ENCODE measurements at places on chromosomes 5 and 9. TPM values are rescaled to one million over a fixed set of nuclear protein-coding genes. Genes with fewer than 3 reads are reported as not detected.

DNA sequence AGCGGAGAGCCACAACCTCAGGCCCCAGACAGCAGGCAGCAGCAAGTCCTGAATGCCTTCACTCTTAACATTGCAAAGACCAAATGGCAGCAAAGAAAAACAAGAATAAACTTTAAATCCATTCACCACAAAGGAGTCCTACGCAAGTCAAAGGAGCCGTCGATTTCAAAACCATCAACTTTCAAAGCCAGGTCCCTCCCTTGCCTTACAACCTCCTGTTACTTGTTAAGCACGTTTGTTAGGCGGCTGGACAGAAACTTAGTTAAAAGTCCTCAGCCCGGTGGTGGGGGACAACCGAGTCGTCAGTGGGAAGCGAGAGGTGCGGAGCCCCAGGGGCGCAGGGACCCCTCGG, 938 bp downstream of the LPAR1 start:
- DNase-seq: no peak

DNA sequence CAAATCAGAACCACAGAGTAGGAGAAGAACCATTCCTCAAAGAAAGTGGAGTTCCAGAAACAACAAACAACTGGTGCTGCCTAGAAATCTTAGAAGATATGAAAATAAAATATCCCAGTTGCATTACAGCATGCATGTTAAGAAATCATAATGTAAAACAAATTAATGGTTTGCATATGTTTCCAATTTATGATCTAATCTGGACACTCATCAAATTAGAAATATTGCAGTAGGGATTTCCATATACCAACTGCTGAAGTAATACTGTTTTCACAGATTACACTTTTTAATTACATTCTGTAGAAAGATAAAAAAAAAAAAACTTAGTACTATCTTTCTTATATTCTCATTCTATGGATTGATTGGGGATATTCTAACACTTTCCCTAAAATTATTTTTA, 1034.6 kb upstream of the C9orf72 start:
- DNase-seq: no peak

- DNase-seq: no peak
Observed at GRCh38 chr9:100575006-100575405, 2.9 kb upstream of the CAVIN4 start.

GRCh38 chr9:130780865-130781504, 54.1 kb upstream of the ABL1 start:
- DNase-seq: peak; percentile 83

DNA sequence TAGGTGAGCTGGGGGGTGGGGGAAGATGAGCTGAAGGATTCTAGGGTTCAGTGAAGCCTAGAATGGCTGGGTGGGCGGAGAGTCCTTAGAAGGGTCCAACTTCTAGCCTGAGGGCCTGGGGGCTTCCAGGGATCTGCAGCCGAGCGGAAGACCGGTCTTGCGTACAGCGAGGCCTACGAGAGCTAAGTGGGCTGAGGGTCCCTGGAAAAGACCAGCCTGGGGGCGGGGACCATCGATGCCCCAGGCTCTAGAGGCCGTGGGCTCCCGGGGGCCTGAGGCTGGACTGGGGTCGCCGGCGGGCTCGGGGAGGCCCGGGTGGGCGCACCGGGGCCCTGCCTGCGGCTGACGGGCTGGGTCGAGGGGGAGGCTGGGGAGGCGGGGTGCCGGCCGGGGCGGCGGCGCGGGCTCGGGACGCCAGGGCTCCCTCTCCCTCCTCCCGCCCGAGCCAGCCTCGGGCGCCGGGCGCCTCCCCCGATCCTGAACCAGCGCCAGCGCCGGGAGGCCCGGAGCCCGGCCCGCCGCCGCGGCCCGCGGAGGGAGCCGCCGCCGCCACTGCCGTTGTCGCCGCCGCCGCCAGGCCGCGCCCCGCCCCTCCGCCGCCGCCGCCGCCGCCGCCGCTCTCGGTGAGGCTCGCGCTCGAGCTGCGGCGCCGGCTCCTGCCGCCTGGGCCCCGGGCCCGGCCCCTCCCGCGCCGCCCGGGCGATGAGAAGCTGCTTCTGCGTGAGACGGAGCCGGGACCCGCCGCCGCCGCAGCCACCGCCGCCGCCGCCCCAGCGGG, at the start of gene MVB12B:
Gene MVB12B (plus strand): TSS at position 602 of the 778 bp plus-strand sequence. CDS start 101 bp downstream, at position 703.
- peak; percentile 83 for DNase-seq

DNA sequence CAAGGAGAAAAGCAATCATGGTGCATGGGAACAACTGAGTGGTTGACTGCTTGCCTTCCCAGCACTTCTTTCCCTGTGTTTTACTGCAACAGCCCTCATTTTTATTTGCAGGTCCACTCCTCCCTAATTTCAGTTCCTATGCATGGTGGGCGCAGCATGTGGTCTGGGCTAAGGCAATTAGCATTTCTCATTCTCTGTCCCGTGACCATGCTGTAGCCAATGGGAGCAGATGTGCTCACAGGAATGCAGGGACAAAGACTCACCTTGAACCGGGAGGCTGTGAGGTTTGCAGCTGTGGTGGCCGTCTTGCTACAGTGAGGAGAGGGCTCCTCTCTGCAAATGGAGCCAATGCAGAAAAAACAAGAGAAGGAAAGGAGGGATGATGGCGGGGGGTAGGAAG, 315.5 kb downstream of the SLIT3 start:
- DNase-seq: no peak

DNA sequence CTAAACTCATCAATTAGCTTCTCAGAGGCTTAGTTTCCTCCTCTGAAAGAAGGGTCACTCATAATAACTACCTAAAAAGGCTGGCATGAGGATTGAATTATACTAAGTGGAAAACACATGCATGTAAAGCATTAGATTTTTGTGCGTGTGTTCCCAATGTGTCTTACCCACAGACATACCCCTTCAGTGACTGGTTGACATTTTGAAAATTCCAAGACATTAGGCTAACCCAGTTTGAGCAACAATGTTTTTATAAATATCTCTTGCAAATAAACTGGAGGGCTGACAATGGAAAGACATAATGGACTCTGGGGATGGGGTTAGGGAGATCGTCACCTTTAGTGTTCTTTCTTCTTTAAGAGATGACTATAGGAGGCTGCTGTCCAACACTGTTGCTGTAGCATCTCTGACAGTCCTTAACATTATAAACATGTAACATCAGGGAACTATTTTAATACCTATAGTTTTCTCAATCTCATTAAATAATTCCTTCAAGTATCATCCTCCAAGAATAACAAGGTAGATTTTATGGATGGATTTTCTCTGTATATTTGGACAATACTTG, 24.3 kb downstream of the HMHB1 start:
- DNase-seq: no peak

- no peak for DNase-seq
Observed at GRCh38 chr5:134038138-134038537, 33.4 kb upstream of the VDAC1 start.

GRCh38 chr5:42654645-42655044, 102.0 kb upstream of the CCDC152 start:
- no peak for DNase-seq

DNA sequence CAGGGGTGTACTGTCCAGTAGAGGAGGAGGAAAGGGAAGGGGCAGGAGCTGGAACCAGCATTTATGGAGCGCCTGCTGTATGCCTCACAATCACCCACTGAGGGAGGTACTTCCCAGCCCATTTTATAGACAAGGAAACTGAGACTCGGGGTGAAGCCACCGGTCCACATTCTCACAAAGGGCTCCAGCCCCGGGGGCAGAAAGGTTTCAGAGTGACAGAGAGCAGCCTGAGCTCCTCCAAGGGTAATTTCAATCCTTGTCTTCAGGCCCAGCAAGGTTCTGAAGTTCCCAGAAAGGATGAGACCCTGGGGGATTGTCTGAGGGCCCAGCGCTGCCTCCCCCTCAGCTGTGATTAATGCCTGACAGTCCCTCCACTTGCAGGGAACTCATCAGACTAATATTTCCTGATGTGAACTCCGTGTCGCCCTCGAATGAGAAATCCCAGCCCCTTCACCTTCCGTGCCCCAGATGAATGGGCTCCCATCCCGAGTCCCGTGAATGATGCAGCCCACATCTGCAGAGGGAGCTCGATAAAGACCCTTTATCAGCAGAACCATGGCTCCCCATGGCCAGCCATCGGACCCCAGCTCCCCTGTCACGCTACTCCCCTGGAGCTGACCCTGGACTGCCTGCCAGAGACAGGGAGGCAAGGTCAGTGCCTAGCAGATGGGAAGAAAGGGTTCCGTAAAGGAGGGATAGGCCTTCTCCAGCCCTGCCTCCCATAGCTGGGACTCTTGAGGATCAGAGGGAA, 32.1 kb upstream of the MVB12B start:
- no peak for DNase-seq

GRCh38 chr5:103217101-103217500, 41.5 kb upstream of the MACIR start:
- no peak for DNase-seq

- DNase-seq: no peak
Observed at GRCh38 chr9:111195766-111196165, 134.3 kb downstream of the OR2K2 start.

- peak; percentile 18 for DNase-seq
Observed at GRCh38 chr9:87147839-87148238, 200.5 kb upstream of the GAS1 start.

- no peak for DNase-seq
Observed at GRCh38 chr5:97078958-97079743, 63.3 kb downstream of the LIX1 start.

DNA sequence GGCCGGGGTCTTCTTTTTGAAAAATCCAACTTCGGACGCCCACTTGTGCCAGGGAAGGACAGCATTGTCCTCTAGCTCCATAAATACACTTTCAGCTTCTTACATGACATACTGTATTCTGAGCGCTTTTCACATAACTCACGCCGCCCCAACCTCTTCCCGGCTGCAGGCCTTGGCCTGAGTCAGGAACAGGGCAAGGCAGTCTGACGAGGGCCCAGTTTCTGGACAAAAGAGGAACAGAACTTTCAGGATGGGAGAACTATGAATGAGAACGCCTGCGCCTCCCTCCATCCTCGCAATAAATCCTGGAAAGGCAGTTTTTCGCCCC, 650 bp downstream of the DCTN4 start:
- DNase-seq: no peak

- no peak for DNase-seq
Observed at GRCh38 chr9:134234001-134234660, 69.8 kb upstream of the RNU6ATAC start.

DNA sequence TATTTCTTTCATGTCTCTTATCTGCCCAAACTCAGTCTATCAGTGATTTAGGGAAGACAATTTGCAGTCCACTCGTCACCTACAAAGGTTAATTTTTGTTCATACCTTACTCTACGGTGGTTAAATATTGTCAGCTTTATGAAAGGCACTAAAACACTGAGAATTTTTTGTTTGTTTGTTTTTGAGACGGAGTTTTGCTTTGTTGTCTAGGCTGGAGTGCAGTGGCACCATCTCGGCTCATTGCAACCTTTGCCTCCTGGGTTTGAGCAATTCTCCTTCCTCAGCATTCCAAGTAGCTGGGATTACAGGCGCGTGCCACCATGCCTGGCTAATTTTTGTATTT, 26.4 kb upstream of the TXN start:
- no peak for DNase-seq

GRCh38 chr9:99445371-99445891, 223.3 kb downstream of the SEC61B start:
- peak; percentile 85 for DNase-seq

GRCh38 chr5:149227168-149227826, 44.4 kb upstream of the AFAP1L1 start:
- DNase-seq: no peak

GRCh38 chr5:127556609-127557334, 39.3 kb downstream of the PRRC1 start:
- no peak for DNase-seq

GRCh38 chr9:8419596-8420275, 620.2 kb upstream of the DMAC1 start:
- DNase-seq: no peak

- no peak for DNase-seq
Observed at GRCh38 chr5:150142185-150142958, 13.3 kb downstream of the PDGFRB start.

DNA sequence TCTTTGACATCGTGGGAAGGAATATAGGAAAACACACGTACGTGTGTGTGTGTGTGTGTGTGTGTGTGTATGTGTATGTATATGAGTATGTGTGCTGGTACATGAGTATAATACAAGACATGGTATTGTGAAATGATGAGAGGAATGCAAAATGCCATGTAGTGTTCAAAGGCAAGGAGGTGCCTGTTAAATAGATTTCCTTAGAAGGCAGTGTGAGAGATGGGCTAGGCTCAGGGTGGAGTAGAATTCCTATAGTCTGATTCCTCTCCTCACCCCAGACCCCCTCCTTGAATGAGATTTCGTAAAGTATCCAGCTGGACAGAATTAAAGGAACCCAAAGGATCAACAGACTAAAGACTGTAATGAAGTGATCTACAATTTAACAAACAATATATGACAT, 11.1 kb downstream of the GPR21 start:
- no peak for DNase-seq

DNA sequence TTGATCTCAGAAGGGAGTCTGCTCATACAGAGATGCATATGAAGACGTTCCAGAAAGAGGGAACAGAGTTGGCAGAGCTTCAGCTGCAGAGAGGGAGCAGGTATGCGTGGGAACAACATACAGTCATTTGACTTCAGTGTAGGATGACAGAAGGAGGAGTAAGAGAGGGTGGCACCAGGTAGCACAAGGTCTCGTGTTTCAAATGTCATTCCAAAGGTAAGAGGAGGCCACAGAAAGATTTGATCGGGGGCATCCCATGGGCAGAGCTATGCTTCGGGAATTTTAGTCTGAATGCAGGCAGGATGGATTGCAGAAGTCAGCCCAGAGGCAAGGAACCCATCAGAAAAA, 367.1 kb downstream of the CDK5RAP2 start:
- DNase-seq: no peak

- no peak for DNase-seq
Observed at GRCh38 chr5:126070481-126070880, 352.7 kb upstream of the GRAMD2B start.

- DNase-seq: no peak
Observed at GRCh38 chr9:128285033-128285784, 9.1 kb downstream of the SWI5 start.

GRCh38 chr5:153390569-153390968, 99.9 kb upstream of the GRIA1 start:
- no peak for DNase-seq

Gene PTGDS
- 5,038 TPM for total RNA-seq

Gene TMEM161B
- 12.6 TPM for total RNA-seq

Gene GLRA1
- not detected for total RNA-seq

Gene ANXA1
- 72.4 TPM for total RNA-seq

Gene RC3H2
- total RNA-seq: 38.2 TPM

Gene MAP1B
- total RNA-seq: 94.9 TPM

Gene PHF2
- total RNA-seq: 32.4 TPM

Gene CFAP157
- total RNA-seq: not detected

Gene RGP1
- total RNA-seq: 35.0 TPM

Gene TMEM252
- not detected for total RNA-seq

Gene SLC22A4
- total RNA-seq: 2.1 TPM

Gene ADAMTS13
- total RNA-seq: 4.0 TPM

Gene MYMK
- not detected for total RNA-seq

Gene NRARP
- total RNA-seq: 9.0 TPM

Gene TMEM267
- total RNA-seq: 7.4 TPM

Gene TMEFF1
- total RNA-seq: 0.15 TPM

Gene MARVELD2
- 1.8 TPM for total RNA-seq

Gene HTR4
- 8.2 TPM for total RNA-seq

Gene CACNA1B
- total RNA-seq: 0.44 TPM

Gene CD72
- total RNA-seq: 0.60 TPM
